T47D (cell line): ENCODE measurements at places on chromosomes 6 and 20.

GRCh38 chr6:15553031-15553430, 109.8 kb downstream of the DTNBP1 start:
- no peak for DNase-seq

DNA sequence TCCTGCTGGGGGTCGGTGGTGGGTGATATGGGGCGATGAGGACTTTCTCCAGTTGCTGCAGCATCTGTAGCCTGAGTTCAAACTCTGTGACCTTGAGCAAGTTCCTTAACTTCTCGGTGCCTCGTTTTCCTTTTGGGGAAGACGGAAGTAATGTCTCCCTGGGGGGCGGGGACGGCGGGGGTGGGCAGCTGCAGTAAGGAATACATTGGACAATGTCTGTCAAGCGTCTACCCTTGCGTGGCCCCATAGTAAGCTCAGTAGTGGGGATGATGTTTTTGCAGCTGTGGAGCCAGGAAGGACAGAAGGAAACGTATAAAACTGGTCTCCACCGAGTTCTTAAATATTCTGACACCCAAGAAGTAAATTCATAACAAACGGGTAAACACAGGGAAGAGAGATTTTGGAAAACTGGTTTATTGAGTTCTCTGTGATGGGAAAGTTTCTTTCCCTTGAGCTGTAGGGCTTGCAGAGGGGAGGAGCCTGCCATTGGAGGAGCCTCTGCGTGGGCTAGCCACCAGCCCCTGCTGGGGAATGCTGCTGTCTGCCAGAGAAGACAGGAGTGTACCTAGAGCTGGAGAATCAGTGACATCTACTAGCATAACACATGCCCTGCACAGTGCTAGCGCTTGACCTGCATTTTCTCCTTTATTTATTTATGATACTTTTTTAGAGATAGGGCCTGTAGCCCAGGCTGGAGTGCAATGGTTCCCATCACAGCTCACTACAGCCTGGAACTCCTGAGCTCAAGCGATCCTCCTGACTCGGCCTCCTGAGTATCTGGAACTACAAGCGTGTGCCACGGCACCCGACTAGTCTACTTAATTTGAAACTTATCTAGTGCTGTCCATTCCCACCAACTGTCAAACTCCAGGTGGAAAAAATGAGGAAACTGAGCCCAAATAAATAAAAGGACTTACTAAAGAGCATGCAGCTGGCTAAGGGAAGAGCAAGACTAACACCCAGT, 1.2 kb upstream of the ACSS1 start:
- DNase-seq = peak; percentile 37

GRCh38 chr20:44360221-44360620, 4.7 kb downstream of the HNF4A start:
- DNase-seq = no peak

- peak; percentile 87 for DNase-seq
Observed at GRCh38 chr20:21719592-21720214, 14.2 kb downstream of the PAX1 start.
